ENCODE measurements at places on chromosomes 2 and 18.
A peak's percentile ranks its signal among the peaks of the same experiment; 100 is the strongest.

DNA sequence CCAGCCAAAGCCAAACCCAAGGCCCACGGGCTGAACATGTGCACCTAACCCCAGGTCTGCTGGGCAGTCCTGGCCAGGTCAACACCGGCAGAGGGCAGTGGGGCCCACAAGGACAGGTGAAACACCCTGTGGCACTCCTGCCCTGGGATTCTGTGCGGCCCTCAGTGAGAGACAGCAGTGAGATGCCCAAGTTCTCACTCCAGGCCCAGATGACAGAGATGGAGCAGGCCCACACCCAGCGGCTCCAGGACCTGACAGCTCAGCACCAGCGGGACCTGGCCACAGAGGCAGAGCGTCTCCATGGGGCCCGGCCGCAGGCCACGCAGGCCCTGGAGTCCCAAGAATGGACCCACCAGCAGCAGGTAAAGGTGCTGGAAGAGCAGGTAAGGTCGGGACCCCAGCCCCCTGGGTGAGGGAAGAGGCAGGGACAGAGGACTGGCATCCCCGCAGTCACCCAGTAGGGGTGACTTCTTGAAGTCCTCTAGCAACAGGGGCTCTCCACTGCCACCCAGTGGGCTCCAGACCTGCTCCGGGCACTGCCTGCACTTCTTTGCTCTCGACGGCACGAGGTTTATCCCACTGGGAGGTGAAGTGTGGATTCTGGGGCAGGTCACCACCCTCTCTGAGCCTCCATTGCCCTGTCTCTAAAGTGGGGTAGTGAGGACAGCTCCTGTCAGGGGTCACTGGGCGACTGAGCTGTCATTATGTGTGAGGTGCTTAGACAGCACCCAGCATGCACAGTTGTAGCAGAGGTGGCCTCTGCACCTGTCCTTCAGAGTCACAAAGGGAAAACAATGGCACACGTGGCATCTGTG, 8.8 kb upstream of the SNED1 start:
- DNase-seq: no peak

- no peak for DNase-seq
Measured at GRCh38 chr2:237351046-237351445, 62.9 kb downstream of the COL6A3 start.

GRCh38 chr2:6667326-6667725, 198.4 kb downstream of the CMPK2 start:
- DNase-seq: peak; percentile 50

GRCh38 chr2:36801088-36801487, 104.6 kb downstream of the VIT start:
- no peak for DNase-seq

GRCh38 chr2:197793456-197793855, 8.3 kb upstream of the BOLL start:
- DNase-seq: no peak

DNA sequence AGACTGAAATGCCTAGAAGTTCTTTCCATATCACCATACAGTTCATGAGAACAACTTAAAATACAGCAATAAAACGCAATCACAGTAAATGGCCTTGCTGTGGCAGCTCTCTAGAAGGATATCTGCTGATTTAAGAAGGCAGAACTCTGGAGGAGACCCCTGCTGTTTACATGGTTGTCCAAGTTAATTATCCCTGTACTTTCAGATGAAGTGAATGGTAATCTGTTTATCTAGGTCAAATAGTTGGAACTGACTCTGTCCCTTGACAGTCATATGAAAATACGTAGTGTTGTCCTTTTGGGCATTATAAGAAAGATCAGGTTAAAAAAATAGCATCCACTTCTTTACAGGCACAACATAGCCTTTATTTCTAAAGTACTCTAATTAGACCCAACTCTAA, 115.6 kb downstream of the COLEC12 start:
- no peak for DNase-seq

DNA sequence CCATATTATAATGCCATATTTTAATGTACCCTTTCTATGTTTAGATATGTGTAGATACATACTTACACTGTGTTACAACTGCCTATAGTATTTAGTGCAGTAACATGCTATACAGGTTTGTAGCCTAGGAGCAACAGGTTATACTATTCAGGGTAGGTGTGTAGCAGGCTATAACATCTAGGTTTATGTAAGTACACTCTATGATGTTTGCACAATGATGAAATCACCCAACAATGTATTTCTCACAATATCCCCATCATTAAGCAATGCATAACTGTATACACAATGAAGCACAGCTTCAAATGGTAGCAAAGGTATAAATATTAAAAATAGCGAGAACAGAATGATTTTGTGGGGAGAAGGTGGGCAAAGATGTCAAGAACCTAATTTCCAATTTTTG, 117.8 kb downstream of the DYM start:
- no peak for DNase-seq

- no peak for DNase-seq
Measured at GRCh38 chr2:45925636-45926366, 274.3 kb downstream of the PRKCE start.

DNA sequence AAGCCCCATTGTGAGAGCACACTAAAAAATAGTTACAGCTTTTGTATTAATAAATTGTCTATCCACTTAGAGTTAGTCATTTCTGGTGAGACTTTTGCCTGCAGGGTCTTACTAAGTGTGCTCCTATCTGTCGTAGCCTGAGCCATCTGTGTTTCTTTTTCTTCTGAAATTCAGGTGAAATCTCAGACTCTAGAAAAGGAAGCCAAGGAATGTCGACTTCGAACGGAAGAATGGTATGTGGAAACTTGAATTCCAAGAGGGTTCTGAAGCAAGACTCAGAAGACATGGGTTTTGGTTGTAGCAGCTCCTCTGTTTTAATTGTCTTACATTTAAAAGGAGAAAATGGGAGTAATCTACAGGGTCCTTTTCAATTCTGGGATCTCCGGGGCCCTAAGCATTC, 70.0 kb upstream of the STON1 start:
- DNase-seq: no peak

- no peak for DNase-seq
Measured at GRCh38 chr2:44533508-44533907, 171.8 kb downstream of the CAMKMT start.

- DNase-seq: no peak
Measured at GRCh38 chr2:99106913-99107312, 34.6 kb upstream of the C2orf15 start.
